T47D (cell line): ENCODE measurements at places on chromosomes 5 and 9.

- no peak for DNase-seq
These were observed 1003.3 kb upstream of the COX7C start for GRCh38 chr5:85614489-85614888.

DNA sequence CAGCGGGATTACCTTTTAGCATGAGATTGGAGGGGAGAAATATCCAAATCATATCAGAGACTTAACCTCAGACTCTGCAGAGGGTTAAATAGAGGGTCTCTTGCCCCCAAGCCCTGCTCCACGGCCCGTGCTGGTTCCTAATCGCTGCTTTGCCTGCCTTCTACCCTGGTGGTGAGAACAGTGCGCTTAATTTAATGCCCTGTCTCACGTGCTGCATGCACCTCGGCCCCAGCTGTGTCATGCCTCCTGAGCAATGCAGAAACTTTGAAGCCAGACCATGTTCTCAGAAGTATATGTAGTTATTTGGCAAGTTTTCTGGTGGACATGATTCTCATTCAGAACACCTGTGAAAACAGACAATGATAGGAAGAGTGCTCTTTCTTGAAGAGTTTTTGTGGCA is 1.4 kb downstream of the OTULIN start:
- peak; percentile 32 for DNase-seq

DNA sequence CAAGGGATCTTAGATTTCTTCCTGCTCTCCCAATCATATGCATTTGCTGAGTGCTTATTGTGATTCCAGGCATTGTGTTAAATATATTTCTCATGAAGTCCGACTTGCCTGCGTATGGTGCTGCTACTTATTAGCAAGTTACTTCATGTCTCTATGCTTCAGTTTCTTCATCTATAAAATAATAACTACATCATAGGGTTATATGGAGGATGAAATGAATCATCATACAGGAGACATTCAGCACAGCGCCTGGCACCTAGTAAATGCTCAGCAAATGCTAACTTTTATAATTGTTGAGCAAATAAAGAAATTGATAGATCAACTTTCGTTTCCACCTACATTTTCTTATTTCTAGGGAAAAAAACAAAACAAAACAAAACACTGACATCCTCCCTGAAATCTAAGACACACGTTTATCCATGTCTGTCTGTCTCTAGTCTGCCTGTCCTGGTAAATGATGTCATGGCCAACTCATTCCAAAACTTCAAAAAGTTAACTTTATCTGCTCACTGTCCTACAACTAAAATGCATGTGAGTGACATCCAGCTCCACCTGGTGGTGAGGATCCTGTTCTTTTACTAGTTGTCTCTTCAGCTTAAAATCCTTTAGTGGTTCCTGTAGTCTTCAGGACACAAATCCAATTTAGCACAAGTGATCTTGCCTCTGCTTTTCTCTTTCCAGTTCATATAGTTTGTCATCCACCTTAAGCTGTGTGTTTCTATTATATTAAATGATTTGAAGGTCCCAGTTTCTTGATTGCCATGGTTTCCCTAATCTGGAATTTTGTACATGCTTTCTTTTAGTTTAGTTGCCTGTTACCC is 27.7 kb downstream of the PPP3R2 start:
- peak; percentile 7 for DNase-seq

GRCh38 chr5:18314192-18314778 is 680.0 kb downstream of the TAF11L14 start:
- DNase-seq: peak; percentile 21

GRCh38 chr9:77085416-77085815 is 66.0 kb downstream of the FOXB2 start:
- DNase-seq: no peak

DNA sequence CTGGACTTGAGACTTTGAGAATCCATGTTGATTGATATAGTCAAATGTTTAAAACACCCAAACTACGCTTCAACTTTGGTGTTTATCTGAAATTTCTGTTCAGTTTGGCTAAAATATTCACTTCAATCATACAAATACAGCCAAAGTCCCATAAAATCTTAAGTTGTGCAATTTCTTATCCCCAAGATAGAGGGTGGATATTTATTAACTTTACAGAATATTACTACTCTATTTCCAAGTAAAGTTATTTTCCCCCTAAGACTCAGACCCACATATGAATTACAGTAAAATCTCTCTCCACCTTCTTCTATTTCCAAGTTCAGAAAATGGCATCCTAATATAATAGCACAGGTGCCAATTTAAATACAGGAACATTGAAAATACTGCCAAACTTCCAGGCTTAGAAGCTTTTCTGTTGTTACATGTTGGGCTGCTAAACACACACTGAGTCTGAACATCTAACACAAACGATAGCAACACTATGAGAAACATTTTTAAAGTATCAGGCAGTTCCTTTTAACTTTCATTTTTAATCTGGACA is 290.3 kb downstream of the EBF1 start:
- DNase-seq: no peak

GRCh38 chr9:35814106-35814840 is 569 bp downstream of the HINT2 start:
- DNase-seq: no peak

DNA sequence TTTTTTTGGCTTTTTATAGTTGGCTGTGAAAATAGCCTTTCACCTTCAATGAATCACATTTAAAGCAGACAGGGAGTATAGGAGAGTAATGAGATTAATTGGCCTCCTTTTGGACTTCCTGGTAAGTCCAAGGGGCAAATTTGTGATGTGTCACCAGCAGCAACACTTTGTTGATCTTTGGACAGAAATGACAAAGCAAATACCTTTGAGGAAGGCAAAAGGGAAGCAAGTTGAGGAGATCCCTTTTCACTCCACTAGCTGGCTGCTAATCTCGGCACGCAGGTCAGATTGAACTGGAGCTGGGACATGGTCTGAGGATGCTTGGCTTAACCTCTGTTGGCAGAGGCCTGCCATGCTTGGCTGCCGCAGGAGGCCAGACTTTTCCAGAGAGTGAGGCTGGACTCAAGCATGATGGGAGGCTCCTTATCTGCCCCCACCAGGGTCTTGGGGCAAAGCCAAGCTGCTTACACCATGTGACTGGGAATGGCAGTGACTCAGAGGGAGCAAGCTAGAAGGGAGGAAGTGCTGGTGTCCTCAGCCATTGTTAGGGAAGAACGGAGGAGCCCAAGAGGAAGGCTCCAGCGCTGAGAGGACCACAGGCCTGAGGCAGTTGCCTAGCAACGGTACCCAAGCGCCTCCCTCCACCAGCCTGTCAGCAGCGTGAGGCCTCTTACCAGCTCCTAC is 174.5 kb upstream of the MAP1B start:
- no peak for DNase-seq

- DNase-seq: peak; percentile 46
These were observed 1264.5 kb upstream of the ACO1 start for GRCh38 chr9:31119890-31120454.

DNA sequence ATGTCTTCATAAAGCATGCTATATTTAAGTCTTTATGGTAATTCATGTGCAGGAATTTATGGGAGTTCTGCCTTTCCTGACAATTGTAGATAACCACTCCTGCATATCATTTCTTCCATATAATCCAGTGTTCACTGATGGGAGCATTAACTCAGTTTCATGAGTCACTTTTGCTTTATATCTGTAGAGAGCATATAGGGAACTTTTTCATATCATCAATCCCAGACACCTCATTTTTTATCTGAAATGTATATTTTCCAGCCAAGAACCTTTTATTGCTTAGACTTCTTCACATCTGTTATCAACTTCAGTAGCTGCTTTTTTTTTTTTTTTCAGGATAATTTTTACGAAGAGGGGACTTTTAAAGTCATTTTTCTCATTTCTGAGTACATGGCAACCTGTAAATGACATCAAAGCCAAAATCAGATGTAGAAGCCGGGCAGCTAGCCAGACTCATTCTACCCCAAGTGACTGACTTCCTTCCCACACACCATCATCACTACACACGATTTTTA is 41.1 kb downstream of the NFX1 start:
- no peak for DNase-seq

GRCh38 chr5:23977365-23977764 is 470.0 kb downstream of the PRDM9 start:
- DNase-seq: no peak

DNA sequence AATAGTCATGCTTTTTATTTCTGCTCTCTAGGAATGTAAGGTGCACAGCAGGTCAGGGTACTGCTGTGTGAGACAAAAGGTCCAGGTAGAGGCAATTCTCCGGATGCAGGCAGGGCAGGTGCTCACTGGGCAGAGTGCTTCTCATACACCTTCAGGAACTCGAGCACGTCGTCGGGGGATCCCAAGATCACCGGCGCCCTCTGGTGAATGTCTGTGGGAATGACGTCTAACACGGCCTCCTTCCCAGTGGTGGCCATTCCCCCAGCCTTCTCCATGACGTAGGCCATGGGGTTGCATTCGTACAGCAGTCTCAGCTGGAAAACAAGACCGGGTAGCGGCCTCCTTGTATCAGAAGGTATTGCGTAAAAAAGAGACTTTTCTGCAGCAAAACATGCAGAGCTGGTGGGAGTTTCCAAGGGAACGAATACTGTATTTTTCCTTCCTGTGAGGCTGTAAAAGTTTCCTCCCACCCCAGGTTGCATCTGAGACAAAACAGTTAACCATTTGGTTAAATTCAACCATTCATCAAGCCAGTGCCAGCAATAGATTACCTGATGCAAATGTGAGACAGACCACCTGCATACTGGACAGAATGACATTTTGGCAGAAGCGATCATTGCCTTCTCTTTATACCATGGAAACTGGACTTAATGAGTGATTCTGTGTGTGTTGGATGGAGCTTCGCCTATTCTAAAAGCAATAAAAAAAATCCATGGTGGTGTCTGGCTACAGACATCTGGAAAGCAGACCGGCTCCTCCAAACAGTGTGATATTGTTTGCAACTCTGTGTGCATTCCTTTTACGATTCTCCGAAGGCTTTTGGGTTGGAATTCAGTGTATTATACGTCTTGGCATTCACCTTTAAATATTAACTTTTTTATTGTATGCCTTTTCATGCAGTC is 9.9 kb upstream of the FBP2 start:
- DNase-seq: peak; percentile 77

DNA sequence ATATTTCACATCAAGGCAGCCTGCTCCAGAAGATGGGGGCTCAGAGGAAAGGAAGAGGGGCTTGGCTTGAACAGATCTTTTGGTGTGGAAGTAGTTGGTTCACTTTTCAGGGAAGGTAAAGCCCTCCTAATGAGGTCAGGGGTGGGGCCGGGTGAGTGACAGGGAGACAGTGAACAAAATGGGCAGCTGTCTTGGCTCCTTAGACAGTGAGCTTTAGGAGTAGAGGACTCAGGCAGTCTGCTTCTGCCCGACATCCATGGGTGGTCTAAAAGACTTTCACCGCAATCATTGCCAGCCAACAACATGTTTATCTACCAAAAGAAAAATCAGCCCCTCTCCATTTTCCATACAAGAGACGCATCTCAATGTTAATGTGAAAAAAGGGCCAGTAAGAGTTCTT is 241.0 kb downstream of the EBF1 start:
- no peak for DNase-seq

- DNase-seq: peak; percentile 75
These were observed 22.9 kb downstream of the RGMB start for GRCh38 chr5:98796197-98796972.

GRCh38 chr9:93154293-93154903 is 20.3 kb upstream of the NINJ1 start:
- no peak for DNase-seq

- DNase-seq: peak; percentile 35
These were observed 186.9 kb downstream of the RGS3 start for GRCh38 chr9:113650207-113651131.

GRCh38 chr9:130920762-130921299 is 18.2 kb downstream of the FIBCD1 start:
- DNase-seq: no peak

- DNase-seq: no peak
These were observed 489.4 kb upstream of the WWC1 start for GRCh38 chr5:167801999-167802398.

- DNase-seq: no peak
These were observed 134.4 kb upstream of the RAI14 start for GRCh38 chr5:34521628-34522290.

DNA sequence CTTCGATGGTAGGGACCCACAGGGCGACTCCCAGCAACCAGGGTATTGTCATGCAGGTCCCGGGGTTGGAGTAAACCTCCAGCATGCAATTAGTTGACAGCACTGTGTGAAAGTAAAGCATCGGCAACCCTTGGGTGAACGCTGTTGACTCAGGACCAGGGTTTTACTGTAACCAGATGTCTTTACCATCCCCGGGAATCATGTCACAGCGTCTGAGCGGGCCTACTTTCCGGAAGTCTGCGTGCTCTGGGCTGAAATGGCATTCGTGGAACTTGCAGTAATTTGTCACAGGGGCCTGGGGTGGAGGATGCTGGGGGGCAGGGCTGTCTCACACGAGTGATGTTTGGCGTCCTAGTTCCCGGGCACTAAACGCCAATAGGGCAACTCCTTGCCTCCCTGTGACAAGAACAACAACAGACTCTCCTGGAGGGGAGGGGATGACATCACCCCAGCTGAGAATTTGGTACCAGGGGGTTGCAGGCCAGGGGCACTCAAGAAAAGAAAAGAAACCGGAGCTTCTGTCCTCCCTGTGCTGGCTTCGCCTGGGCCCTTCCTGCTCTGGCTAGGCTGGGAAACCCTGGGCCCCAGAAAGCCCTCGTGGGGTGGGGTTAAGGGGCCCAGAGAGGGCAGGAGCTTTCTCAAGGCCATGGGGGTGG is 10.1 kb upstream of the UBAC1 start:
- DNase-seq: no peak

- DNase-seq: no peak
These were observed 1.7 kb downstream of the SIL1 start for GRCh38 chr5:139196296-139196956.

GRCh38 chr5:136905571-136905970 is 540.2 kb upstream of the TRPC7 start:
- no peak for DNase-seq

DNA sequence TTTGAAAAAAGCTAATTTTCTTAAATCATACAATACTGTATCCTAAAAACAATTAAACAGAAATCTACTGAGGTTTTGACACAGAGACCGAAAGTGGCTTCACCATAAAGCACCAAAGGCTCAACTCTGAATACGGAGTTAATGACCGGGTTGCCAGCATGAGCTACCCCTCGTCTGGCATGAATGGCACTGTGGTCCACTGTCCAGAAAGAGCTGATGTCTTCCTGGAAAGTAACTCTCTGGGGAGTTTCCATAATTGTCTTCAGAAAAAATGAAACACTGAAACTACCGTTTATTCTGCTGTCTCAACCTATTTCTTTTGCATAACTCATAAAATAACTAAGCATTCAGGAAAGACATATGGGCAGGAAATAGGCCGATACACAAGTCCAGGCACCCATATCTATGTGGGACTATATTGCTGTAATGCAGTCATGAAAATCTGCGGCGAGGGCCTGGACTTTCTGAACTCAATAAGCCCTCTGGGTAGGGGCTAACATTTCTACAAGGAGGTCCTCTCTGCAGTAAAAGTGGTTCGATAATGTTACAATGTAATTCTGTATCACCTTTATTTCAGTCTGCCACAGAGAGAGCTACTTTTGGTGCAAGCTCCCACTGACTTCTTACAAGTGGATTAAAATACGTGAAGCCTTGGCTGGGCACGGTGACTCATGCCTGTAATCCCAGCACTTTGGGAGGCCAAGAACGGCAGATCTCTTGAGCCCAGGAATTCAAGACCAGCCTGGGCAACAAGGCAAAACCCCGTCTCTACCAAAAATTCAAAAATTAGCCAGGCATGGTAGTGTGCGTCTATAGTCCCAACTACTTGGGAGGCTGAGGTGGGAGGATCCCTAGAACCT is 52.4 kb downstream of the ANKH start:
- DNase-seq: no peak
